ENCODE measurements at places on chromosomes 5 and 9. TPM values are rescaled to one million over a fixed set of nuclear protein-coding genes. Genes with fewer than 3 reads are reported as not detected.

Gene MARCOL
- not detected for polyA plus RNA-seq

Gene TNFSF15
- 0.01 TPM for polyA plus RNA-seq

Gene JAKMIP2
- polyA plus RNA-seq: 0.06 TPM

Gene CEL
- 0.08 TPM for polyA plus RNA-seq

DNA sequence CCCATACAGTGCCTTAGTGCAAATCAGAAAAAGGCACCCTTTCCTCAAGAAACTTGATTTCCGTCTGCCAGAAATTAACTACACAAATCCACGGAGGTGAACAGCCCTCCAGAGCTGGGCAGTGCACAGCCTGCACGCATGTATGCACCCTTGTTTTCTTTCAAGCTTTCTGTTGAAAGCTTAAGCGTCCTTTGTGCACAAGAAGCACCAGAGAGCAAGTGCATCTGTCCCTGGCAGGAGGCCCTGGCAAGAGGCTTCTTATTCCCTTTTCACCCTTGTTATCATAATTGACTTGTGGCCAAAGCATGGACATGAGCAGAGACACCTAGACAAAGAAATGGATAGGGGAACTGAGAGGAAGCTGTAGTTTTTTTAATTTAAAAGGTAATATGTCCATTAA lies 47.4 kb upstream of the ATG10 start:
- DNase-seq: no peak
- H3K36me3 ChIP-seq: no peaks in the 10 kb centered on the region
- no peaks in the 10 kb centered on the region for H3K27me3 ChIP-seq
- H3K27ac ChIP-seq: no peak overlapping the region
- no peaks in the 10 kb centered on the region for H3K4me1 ChIP-seq

GRCh38 chr5:51389577-51390463 lies 6.6 kb downstream of the ISL1 start:
- H3K27me3 ChIP-seq: peaks cover 10% of the 10 kb centered on the region
- peaks cover 19% of the 10 kb centered on the region for H3K4me1 ChIP-seq
- DNase-seq: no peak
- H3K36me3 ChIP-seq: no peaks in the 10 kb centered on the region
- no peak overlapping the region for H3K27ac ChIP-seq

GRCh38 chr5:127838661-127839060 lies 135.5 kb downstream of the CCDC192 start:
- H3K36me3 ChIP-seq: no peaks in the 10 kb centered on the region
- H3K27me3 ChIP-seq: no peaks in the 10 kb centered on the region
- H3K27ac ChIP-seq: no peak overlapping the region
- no peak for DNase-seq
- H3K4me1 ChIP-seq: no peaks in the 10 kb centered on the region
